ENCODE measurements at places on chromosomes 7 and 10. TPM values are rescaled to one million over a fixed set of nuclear protein-coding genes. Genes with fewer than 3 reads are reported as not detected.
A peak's percentile ranks its signal among the peaks of the same experiment; 100 is the strongest.

GRCh38 chr7:86592185-86592584 lies 51.5 kb upstream of the GRM3 start:
- DNase-seq = no peak

GRCh38 chr10:132869621-132870020 lies 72.7 kb downstream of the CFAP46 start:
- no peak for DNase-seq

DNA sequence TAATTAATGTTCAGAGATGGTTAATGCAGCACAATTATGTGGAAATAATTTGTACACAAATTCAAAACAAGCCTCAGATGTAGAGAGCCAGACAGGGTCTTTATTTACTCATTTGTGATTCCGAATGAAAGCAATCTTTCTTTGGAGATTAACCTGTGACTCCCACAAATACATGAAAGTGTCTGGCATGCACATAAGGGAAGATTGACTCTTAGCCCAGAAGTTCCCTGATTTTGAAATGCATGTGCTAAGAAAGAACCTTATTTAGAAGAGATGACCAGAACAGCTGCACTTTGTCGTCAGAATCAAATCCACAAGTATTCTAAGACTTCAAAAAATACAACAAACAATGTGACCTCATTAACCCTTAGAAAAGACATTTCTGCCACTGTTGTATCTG lies 45.1 kb downstream of the RNLS start:
- DNase-seq = no peak

TAS2R5 gene
- total RNA-seq = not detected

GIMAP7 gene
- total RNA-seq = not detected

DNA sequence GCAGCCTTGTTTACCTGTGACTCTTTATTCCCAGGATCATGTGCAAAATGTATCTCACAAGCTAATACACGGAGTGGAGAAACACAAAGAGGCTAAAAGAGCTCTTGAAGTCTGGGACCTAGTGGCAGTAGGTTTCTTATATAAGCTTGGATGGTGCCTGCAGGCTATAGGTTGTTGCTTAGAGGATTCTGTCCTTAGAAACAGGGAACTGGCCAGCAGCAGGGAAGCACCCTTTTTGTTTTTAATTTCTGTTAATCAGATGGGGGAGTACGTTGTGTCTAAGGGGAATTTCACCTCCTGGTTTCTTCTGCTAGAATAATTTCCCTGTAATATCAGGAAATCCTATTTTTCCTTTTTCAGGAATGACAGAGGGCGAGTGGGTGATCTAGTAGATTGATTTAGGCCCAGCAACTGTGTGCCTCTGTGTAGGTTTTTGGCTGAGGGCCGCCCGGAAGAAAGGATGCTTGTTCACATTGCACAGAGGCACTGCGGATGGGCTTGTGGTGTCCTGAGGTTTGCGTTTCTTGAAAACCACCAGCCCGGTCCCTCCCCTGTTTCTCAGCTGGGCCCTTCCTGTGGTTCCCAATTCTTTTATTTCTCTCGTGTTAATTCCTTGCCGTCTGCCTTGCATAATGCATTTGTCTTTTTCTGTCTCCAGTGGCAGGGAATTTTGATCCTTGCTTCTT lies 158.0 kb downstream of the CAMK1D start:
- no peak for DNase-seq

MEIG1 gene
- not detected for total RNA-seq

DNA sequence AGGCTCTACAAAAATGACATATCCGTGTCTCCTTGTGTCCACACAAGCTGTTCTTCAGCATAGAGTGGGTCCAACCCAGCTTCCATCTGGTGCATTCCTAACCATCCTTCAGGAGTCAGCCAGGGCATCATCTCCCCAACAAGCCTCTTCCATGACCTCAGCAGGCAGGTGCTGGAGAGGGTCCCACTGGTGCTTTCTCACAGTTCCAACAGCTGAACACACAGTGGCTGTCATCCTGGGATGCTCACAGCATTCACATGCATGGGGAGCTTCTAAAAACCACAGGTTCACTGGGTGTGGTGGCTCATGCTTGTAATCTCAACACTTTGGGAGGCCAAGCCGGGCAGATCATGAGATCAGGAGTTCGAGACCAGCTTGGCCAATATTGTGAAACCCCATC lies 6.4 kb upstream of the CYP3A4 start:
- DNase-seq = peak; percentile 6

MEOX2 gene
- not detected for total RNA-seq

- DNase-seq = no peak
Observed at GRCh38 chr10:131077724-131078123, 233.8 kb downstream of the TCERG1L start.

DNA sequence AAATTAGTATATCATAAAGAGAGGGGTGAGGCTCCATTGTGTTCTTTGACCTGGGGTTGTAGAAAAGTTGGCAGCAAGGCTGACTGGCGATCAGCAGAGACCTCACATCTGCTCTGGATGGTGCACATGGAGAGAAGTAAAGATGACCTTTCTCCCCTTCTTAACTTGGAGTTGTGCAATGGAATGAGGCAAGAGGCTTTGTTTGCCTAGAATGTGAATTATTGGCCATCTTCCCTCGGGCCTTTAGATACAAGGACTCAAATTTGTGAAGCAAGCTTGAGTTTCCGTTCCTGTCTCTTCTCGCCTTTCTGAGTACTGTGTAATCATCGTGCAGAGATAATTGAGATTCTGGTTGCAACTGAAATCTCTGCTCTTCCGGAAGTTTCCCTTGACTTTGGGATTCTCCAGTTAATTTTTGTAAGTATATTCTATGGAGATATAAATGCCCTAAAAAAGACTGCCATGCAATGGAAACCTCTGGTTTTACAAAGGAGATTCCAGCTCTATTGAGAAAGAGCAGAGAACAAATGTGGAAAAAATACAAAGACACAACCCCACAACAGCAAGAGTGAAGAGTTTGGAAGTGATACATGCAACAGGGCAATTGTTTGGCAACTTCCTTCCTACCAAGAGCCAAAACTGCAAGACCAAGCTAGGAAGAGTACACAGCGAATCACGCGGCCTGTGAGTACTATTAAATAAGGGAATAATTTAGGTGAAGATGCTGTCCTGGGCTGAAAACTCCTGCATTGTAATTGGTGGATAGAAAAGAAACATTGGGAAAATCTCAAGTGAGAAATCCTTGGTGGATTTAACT lies 542.3 kb upstream of the NRP1 start:
- no peak for DNase-seq

DNA sequence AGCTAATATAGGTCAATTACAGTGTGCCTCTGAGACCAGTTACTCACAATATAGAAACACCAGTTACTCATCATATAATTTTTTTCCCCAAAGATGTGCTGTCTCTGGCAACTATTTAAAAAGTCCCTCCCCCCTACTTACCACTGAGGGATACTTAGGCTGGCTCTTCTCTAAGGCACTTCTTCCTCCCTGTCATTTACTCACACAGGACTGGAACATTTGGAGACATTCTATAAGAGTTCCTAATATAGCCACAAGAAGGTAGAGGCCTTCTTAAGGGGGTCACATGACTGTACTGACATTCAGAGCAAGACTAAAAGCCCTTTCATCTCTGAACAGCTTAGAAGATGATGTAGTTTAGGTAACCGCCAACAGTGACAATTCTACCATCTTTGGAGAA lies 44.4 kb upstream of the SLIT1 start:
- no peak for DNase-seq

- no peak for DNase-seq
Observed at GRCh38 chr10:32273336-32273735, 73.6 kb downstream of the EPC1 start.

HMX3 gene
- 5.0 TPM for total RNA-seq

PLXDC2 gene
- total RNA-seq = under 0.01 TPM

DNA sequence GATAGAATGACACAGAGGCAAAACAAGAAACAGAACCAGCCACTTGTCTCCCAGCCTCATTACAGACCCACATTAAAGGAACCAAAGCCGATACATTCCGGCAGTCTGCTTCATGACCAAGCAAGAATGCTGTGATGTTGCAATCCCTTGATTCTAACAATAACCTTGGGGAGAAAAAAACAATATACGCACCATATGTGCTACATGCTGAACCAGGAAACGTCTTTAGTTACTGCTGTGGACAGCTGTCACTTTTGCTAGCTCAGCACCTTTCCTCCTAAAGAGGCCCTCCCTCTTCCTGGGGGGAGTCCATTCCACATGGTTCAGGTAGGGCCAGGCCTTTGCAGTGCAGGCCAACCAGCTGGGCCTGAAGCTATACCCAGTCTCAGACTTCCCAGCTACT lies 79.1 kb downstream of the PRTFDC1 start:
- no peak for DNase-seq

GRCh38 chr10:44971434-44971833 lies 7.2 kb downstream of the DEPP1 start:
- DNase-seq = no peak

DNA sequence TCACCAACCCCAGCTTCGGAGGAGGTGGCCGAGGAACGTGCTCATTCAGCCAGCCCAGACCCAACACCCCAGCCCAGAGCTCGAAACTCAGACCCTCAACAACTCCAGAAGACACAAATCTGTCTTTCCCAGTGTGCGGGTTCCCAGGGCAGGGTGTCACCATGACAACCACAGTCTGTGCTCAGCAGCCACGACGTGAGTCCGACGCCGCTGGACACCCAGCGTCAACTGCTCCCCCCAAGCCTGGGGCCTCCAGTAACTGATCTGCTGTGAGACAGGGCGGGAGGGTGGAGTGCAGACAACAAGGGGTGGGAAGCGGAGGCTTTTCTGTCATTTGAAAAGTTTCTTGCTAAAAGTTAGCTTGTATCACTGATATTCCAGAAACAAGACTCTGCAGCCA lies 167.2 kb downstream of the MAD1L1 start:
- DNase-seq = no peak

GIMAP4 gene
- not detected for total RNA-seq

PRKG1 gene
- 5.9 TPM for total RNA-seq

GRCh38 chr7:129553899-129554461 lies 51.6 kb downstream of the SMKR1 start:
- DNase-seq = peak; percentile 6

PRF1 gene
- not detected for total RNA-seq

Data from MG63 (cell line).